Astrocyte of the spinal cord (primary cell): ENCODE measurements at places on chromosomes 1 and 21.
A peak's percentile ranks its signal among the peaks of the same experiment; 100 is the strongest.

GRCh38 chr1:170864876-170865538, 70.3 kb upstream of the MROH9 start:
- DNase-seq, result peak; percentile 2

DNA sequence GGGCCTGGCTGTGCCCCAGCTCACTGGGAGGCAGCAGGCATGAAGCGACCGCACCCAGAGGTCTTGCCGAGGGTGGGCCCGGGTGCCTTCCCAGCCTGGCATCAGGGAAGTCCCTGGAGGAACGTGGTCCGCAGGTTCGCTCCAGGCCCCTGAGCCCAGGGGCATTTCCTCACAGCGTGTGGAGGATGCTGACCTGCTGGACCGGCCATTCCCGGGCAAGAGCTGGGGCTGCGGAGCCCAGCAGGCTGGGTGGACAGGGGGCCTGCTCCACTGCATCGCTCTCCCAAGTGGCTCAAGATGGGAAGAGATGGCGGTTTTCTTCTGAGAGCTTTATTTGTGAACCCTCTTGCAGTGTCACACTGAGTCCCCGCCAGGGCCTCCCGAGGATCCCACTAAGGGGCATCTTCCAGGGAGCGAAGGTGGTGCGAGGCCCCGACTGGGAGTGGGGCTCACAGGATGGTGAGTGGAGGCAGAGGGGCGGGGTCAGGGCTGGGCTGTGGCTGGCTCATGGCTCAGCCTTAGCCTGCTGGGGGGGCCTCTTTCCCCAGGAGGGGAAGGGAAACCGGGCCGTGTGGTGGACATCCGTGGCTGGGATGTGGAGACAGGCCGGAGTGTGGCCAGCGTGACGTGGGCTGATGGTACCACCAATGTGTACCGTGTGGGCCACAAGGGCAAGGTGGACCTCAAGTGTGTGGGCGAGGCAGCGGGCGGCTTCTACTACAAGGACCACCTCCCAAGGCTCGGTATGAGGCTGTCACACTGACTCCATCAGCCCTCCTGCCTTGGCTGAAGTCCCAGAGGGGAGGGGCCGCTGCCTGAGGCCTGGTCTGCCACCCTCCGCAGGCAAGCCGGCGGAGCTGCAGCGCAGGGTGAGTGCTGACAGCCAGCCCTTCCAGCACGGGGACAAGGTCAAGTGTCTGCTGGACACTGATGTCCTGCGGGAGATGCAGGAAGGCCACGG, 7.2 kb upstream of the MMP23B start:
- no peak for DNase-seq

- DNase-seq, result no peak
Measured at GRCh38 chr21:38183961-38184360, 72.8 kb upstream of the KCNJ15 start.

- no peak for DNase-seq
Measured at GRCh38 chr21:17853393-17854275, 34.5 kb upstream of the C21orf91 start.

DNA sequence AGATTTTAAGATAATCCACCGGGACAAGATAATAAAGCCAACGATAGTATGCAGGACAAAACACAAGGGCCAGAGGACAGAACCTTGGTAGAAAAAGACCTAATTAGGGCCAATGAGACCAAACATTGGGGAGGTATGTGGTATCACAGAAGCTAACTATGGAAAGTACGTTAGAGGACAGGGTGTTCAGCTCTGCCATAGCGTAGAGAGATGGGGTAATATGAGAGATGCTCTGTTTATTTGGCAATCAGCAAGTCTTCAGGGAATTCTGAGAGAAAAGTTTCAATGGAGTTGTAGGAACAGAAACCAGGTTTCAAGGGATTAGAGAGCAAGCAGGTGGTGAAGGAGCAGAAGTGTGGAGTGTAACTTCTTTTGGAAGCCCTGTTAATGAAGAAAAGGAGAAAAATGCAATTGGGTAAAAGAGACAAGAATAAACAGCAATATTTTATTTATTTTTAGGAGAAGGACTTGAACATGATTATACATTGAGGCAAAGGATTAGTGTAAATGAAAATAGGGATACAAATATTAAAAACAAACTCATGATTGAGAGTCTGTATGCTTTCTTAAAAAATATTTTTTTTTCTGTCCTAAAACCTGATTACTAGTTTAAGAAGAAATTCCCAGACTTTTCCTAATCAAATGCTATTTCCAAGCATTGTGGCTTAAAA, 24.0 kb downstream of the EEIG2 start:
- no peak for DNase-seq

GRCh38 chr1:91731815-91732214, 154.1 kb downstream of the TGFBR3 start:
- peak; percentile 71 for DNase-seq

DNA sequence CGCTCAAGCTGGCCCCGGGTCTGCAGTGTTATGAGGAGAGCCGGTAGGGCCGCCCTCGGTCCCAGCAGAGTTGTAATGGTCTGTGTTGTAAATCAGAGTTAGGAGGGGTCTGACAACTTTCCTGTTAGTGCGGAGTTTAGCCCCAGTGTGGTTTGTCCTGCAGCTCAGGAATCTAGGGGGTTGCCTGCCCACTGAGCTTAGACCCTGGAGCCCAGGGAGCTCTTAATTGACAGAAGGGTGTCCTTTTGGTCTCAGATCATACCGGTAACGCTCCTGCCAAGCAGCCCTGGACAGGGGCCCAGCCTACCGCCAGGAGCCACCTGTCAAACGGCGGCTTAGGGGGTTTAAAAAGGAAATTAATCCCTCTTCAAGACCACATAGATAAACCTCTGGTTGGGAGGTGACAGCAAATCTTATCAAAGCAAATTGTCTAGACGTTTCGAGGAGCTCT, 164.4 kb downstream of the DYRK1A start:
- DNase-seq, result no peak

DNA sequence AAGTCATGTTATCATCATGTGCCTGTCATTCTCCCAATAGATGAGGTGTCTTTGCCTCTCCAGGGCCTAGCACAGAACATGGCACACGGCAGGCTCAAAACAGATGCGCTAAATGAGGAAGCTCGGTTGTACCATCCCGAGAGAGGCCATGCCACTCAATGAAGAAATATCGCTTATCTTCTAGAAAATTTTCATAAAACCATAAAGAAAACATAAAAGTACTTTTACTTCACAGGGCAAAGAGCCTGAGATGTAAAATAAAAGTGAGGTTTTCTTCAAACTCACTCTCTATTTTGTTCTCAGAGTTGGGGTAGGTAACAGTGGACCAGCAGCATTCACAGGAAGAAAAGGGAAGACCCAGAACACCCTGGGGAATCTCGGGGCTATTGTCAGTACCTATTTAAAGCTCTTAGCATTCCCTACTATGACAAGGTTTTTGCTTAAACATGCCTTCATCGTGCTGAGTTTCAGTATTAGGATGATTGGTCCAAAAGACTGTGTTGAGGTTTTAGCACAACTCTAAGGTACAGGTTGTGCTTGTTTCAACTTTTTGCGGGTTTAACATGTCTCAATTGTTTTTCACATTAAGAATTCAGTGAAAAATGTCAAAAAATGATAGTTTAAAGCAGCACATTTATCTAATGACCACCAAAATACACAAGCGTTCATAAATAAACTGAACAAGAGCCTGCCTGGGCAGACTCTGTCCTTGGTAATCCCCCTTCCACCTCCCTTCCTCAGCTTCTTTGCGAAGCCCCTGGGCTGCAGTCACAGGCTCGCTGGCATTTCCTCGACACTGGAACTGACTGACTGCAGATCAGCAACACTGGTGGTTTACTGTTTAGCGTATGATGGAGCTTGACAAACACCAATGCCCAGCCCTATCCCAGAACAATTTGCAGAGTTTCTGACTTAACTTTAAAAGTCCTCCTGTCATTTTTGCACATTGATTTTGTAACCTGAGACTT, 55.6 kb downstream of the COQ8A start:
- DNase-seq, result no peak

DNA sequence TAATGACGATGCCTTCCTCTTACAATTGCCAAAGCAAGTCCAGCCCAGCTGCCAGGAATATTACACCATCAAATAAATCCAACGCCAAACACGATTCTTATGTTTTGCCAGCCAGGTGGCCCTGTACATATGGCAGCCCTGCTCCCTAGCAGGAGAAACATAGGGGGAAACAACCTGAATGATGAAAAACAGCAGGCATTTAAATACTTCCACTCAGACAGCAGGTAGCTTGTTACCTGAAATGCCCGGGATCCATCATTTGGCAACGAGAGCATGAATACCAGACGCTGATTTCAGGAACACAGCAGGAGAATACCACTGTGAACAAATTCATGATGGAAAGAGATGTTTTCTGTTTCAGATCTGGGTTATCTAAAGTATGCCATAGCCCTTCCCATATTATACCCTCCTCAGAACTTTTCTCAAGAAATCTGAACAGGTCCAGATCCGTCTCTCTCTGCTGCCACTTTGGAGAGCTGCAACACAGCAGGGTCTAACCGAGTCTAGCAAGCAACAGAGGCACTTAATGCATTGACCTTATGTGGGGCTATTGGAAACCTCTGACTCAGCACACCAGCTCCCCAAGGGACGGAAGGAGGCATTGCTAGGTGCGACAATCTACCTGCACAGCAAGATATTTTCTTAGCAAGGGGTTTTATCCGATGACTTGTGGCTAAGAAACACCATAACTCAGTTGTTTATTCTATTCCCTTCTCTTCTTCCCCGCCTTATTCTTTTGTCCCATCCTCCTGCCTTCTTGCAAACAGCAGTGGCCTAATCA, 166.3 kb downstream of the BARHL2 start:
- DNase-seq, result no peak

DNA sequence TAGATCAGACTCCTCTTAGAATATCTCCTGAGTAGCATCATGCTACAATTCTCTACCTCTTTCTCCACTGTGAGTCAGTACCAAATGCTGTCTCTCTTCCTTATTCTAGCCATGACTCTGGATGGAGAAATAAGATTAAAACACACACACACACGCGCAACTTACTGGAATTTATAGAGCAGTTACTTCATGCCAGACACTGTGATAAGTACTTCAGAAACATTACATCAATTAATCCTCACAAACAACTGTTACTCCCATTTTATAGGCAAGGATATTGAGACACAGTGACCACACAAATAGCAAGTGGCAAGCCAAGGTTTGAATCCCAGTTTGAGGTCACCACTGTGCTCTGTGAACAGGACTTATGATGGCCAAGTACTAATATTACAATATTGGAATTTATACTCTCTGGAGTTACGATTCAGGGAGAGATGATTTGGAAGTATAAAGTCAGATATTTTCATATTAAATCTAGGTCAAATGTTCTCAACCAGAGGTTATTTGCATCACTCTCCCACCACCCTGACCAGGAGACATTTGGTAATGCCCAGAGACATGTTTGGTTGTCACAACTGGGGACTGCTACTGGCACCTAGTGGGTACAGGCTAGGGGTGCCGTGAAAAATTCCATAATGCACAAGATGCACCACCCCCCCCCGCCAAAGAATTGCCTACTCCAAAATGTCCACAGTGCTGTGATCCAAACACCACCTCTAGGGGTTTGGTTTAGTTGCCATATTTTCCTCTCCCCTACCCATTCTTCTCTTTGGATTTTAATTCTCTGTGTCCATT, 221.6 kb downstream of the LTN1 start:
- no peak for DNase-seq

GRCh38 chr1:204530932-204531331, 14.7 kb downstream of the MDM4 start:
- no peak for DNase-seq

GRCh38 chr1:23148084-23148483, 20.6 kb downstream of the LUZP1 start:
- DNase-seq, result no peak

- DNase-seq, result no peak
Measured at GRCh38 chr1:10942542-10942912, 69.9 kb upstream of the TARDBP start.

DNA sequence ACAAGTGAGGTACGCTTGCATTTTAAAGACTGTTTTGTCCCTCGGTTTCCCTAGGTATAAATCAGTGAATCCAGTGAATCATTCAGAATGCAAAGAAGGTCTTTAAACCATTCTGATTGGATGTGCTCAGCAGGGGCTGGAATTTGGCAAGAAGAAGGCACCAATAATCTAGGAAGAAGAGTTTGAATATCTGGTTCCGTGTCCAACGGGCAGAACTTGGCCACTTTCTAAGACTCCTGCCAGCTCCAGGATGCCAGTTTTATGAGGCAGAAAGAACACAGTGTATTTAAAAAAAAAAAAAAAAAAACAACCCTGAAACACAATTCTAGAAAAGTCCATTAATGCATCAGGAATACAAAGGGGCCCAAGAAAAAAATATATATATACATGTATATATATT, 3.0 kb upstream of the TENT5C start:
- DNase-seq, result no peak

- no peak for DNase-seq
Measured at GRCh38 chr1:166889776-166890175, 13.7 kb upstream of the TADA1 start.
